A549 treated with Hydrocortisone at 1 μM for 4 hours (cell line): ENCODE measurements at places on chromosomes 16 and 17. TPM values are rescaled to one million over a fixed set of nuclear protein-coding genes. Genes with fewer than 3 reads are reported as not detected.

PRCD gene
- 0.08 TPM in 1 of 5 replicates, not detected in the others for total RNA-seq

NOS2 gene
- 0.14 to 0.24 TPM (median 0.18 TPM) in 5 replicates for total RNA-seq

CRYM gene
- total RNA-seq, result 1.4 to 2.3 TPM (median 2.0 TPM) in 5 replicates

PRSS22 gene
- total RNA-seq, result 0.84 to 1.2 TPM (median 0.97 TPM) in 5 replicates

STH gene
- not detected in 5 replicates for total RNA-seq

SHCBP1 gene
- total RNA-seq, result 31.7 to 45.2 TPM (median 36.2 TPM) in 5 replicates
